ENCODE measurements at places on chromosomes 11 and 22.

GRCh38 chr11:122336706-122337105 lies 220.7 kb upstream of the BLID start:
- no peak for DNase-seq

GRCh38 chr11:75264971-75265370 lies 24.4 kb downstream of the TPBGL start:
- DNase-seq: no peak

GRCh38 chr22:20305894-20306645 lies 13.8 kb downstream of the DGCR6L start:
- DNase-seq: no peak

- DNase-seq: no peak
These were observed 25.2 kb upstream of the OR8B8 start for GRCh38 chr11:124470561-124471227.

- no peak for DNase-seq
These were observed 3.6 kb downstream of the C11orf87 start for GRCh38 chr11:109425554-109425953.

- no peak for DNase-seq
These were observed 3.3 kb upstream of the CRACR2B start for GRCh38 chr11:824292-824880.

- no peak for DNase-seq
These were observed at the start of gene GUCY1A2 for GRCh38 chr11:107018219-107018901. TSS of gene GUCY1A2 (minus strand) at chr11:107018476. CDS start at chr11:107018055, 421 bp downstream.

DNA sequence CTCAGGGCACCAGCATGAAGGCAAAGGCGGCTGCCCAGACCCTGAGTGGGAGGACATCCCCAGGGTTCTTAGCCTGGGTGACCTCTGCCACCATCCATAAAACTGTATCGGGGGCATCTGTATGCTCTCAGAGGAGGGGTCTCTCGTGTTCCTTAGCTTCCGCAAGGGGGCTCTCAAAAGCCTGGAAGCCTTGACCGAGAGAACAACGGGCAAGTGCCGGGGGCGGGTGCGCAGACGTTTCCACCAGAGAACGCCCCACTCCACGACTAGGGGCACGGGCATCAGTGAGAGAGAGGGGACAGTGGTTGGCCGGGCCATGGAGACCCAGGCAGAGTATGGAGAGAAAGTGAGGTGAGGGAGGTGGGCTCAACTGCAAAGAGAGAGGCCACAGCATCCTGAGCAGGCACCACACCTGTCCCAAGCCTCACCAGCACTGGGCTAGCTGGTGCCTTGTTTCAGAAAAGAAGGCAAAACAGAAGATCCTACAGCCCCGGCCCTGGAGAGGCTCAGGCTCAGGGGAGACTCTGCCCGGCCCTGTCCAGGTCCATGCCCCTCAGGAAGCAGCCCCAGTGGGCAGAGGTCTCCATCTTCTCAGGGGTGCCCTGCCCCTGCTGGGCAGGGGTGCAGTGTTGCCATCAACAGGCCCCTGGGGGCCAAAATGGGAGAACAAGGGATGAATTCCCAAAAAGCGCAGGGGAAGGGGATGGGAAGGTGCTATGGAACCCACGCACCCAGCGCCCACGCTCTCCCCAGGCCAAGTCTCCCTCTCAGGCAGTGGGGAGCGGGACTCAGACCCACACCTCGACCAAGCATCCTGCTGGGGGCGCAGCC lies 5.9 kb downstream of the TSPAN32 start:
- no peak for DNase-seq

DNA sequence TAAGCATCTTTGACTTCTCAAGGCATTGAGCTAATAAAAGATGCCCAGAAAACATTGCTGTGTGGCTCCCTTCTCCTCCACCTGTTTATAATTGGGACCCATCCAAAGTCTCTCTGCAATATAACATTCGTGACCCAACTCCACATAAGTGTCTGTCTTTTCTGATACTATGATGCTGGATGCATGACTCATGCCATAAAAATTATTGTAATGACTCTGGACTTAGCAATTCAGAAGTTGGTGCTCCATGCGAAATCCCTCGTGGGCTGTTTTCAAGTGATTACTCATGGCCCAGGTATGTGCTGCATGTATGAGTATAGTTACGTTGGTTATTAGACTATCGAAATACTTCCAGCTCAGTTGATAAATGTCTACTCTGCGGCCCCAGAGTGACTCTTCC lies 11.7 kb downstream of the FJX1 start:
- DNase-seq: no peak

DNA sequence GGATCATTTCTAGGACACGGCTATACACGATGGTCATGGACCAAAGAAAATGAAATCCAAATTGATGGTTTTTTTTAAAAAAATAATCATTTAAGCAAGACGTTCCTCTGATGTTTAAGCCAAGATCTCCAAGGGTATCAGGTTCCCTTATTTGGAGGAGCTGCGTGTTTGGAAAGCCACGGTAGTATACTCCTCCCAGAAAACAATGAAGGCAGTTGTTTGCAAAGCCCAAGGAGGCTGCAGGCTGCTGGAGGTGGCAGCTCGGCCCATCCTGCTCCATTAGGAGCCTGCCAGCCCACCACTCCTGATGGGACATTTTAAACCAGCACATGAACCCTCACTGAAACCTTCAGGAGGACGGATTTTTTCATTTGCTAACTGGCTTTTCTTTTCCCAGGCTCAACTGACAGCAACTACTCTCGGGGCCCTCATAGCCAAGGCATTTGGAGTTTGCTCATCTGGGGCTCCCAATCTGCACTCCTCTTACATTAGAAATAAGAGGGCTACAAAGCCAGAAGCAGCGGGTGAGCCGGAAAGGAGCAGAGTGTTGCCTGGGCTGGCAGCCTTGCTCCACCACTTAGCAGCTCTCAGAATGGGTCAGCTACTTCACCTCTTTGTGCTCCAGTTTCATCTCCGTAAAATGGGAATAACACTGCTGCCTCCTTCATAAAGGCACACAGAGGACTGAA lies 58.4 kb downstream of the ABTB2 start:
- no peak for DNase-seq

DNA sequence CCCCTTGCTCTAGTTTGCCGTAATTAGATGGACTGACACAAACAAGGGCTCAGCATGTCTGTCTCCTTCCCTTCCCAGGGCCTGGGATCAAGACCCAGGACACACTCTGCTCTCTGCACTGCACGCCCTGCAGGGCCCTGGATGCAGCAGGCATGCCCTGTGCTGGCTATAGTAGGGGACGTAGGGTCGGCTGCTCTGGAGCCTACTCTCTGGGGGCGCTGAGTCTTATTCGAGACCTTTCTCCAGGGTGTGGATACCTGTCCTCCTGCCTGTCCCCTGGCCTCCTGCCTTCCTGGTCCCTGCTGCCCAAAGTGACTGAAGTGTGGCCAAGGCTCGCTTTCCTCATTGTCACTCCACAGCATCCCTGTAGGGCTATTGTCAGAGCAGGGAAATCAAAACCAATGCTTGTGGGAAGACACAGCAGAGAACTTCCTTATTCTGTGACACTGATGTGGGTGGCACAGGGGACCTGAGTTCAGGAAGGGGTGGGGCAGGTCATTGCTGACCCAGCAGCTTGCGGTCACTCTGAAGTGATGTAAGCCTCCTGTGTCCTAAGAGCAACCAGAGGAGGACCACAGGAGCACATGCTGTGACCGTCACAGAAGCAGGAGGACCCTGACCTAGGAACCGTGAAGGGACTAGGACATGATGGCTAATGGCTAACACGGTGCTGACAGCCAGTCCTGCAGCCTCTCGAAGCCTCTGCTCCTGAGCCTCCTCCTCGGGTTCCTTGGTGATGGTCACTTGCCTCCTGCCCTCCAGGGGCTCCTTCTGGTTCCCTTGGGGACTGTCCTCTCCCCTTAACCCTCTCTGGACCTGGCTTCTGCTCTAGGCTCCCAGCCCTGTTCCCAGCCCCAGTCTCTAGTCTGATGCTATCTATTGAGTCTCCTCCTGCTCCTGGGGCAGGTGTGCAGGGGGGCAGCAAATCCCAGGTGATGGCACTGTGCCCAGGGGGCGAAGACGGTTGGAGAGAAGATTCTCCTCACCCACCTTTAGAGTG lies 10.3 kb downstream of the APOBEC3A start:
- DNase-seq: peak; percentile 24

DNA sequence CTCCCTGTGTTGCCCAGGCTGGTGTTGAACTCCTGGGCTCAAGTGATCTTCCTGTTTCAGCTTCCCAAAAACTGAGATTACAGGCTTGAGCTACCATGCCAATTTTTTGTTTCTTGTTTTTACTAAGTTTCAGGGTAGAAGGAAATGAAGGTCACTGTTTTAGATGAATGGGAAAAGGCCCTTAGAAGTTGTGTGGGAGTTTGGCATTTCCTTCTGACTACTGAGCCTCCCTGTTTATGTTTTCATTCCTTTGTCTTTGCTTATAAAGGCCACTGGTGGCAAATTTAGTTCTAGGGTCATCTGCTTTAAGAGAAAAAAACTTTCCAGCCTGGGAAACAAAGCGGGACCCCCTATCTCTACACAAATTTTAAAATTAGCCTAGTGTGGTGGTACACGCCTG lies 22.1 kb downstream of the SRPRA start:
- DNase-seq: no peak

GRCh38 chr11:2468363-2469235 lies 23.8 kb downstream of the KCNQ1 start:
- no peak for DNase-seq

- DNase-seq: no peak
These were observed 9.7 kb downstream of the CRYBB1 start for GRCh38 chr22:26608129-26608528.

DNA sequence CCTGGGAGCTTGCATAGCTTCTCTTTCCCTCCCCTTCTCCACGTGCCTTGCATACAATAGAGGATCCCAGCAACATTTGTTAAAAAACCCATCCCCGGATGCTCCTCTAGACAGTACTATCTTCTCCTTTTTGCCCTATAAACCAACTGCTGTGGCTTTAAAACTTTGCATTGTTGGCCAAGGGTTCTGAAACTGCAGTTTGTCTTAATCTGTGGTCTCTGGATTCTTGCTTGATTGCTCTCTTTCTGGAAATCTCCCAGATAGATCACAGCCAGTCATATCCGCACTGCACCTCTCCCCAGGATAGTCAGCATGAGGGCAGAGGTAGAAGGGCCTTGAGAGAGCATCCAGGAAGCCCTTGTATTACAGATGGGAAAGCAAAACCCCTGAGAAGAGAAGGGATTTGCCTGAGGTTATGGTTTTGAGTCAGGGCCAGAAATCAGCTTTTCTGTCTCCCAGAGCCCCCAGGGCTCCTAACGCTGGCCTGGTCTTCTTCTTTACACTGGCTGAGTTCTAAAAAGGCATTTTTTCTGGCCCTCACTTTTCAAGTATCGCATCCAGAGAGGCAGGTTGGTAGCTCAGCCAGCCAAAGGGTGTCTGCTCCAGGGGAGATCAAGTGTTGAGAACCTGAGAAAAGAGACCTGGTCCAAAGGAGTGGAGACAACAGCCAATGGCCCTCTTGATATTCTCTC lies 70.6 kb downstream of the ADM start:
- no peak for DNase-seq

DNA sequence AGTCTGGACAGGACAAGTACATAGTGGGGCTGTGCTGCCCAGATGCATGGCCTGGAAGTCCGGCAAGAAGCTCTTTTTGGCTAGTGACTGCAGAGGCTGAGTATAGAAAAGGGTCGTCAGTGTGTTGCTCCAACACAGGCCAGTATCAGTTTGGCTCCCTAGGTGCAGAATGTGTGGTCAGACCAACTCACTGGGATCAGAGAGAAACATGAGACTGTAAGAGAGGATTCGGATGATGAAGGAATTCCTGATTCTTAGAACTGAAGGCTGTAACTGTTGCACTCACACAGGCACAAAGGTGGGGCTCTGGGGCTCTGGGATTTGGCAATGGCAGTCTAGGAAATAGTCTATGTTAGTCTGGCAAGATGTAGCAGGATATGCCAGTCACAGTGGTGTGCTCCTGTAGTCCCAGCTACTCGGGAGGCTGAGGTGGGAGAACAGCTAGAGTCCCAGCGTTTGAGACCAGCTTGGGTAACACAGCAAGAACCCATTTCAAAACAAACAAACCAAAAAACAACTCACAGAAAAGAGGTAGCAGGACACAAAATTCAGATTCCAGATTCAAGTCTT lies 11.1 kb upstream of the UPB1 start:
- no peak for DNase-seq

DNA sequence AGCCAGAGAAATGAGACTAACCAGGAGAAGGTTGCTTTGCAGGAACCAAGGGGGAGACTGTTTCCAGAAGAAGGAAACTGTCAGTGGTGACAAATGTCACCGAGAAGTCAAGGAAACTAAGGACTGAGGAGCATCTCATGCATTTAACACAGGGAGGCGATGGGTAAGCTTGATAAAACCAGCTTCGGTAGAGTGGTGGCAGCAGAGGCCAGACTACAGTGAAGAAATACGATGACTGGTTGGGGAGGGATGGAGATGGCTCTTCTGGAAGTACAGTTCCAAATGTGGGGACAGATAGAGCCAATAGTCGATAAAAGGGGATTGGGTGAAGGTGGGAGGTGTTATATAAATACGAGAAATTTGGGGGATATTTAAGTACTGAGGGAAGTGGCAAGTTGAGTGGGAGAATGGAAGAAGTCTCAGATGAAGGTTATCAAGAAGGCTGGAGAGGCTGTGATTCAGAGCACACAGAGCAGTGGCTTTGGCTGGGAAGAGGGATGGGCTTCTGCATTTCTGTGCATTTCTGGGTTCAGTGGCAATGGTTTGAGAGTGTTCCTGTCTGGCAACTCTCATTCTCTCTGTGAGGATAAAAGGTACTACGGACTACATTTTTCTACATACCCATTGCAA lies 29.2 kb downstream of the SC5D start:
- DNase-seq: peak; percentile 51

- DNase-seq: no peak
These were observed 98.9 kb upstream of the SERPIND1 start for GRCh38 chr22:20674998-20675397.

DNA sequence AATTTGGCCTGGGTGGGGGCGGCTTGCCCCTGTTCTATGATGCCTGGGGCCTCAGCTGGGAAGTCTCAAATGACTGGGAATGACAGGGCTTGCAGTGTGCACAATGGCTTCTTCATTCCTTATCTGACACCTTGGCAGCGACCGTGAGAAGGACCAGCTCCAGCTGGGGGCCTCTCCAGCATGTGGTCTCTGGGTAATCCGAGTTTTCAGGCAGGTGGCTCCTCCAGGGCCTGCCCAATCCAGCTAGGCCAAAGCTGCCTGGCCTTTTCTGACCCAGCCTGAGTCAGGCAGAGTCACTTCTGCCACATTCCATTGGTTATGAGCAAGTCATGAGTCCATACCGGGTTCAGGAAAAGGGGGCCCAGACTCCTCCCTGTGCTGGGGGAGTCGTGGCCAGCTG lies 646.0 kb downstream of the OPCML start:
- no peak for DNase-seq
